ENCODE measurements at places on chromosomes 4 and X.

GRCh38 chrX:103236296-103236695 lies 18.7 kb downstream of the TCEAL8 start:
- DNase-seq = no peak

DNA sequence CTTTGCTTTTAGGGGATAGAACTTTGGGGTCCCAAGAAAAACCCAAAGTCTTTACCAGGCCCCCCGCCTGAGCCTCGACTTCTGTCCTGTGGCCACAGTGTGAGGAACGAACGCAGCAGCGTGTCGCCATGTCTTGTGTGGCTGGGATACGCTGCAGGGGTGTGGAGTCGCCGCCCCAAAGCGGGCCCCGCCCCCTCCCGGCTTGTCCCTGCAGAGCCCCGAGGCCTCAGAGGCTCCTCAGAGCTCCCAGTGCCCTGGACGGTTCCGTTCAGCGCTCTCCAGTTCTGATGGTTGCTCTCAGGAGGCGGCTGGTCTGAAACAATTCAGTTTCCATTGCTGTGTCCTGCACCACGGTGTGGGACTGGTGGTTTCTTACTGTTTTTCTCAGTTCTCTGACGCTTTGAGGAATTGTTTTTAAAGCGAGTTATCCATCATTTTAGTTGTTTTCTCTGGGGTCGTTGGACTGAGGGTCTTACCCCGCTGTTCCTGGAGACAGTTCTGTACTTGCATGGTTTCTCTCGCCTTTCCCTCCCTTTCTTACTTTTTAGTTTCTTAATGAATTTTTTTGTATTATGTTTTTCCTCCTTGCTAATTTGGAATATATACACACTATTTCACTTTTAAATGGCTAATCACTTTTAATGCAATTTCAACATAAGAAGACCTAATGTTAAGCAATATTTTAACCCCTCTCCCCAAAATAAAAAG lies 1.6 kb upstream of the IDUA start:
- DNase-seq = peak; percentile 72

- DNase-seq = peak; percentile 12
Measured at GRCh38 chr4:89222170-89222569, 85.4 kb downstream of the GPRIN3 start.

DNA sequence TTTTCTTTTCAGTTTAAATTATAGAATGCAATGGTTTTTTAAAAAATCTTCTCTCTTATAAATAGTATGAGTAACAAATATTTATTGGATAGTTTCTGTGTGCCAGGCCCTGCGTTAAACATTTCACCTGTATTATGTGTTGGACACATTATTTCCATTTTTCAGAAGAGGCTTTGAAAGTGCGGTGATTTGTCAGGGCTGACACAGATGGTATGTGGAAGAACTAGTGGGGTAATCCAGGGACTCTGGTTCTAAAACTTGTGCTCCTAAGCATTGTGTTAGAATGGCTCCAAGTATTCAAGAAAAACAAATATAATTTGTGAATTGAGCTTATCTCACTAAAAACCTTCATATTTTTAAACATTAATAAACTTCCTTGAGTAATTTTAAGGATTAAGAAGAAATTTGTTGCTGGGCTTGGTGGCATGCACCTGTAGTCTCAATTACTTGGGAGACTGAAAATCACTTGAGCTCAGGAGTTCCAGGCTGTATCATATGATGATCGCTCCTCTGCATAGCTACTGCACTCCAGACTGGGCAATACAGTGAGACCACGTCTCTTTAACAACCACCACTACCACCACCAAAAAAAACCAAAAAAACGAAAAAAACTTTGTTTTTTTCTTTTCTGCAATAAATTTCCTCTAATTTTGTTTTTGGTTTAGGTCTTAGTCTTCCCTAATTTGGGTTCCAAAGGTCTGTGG lies 40.0 kb downstream of the RAPGEF2 start:
- no peak for DNase-seq

- no peak for DNase-seq
Measured at GRCh38 chr4:56424697-56425514, 10.5 kb downstream of the PPAT start.

DNA sequence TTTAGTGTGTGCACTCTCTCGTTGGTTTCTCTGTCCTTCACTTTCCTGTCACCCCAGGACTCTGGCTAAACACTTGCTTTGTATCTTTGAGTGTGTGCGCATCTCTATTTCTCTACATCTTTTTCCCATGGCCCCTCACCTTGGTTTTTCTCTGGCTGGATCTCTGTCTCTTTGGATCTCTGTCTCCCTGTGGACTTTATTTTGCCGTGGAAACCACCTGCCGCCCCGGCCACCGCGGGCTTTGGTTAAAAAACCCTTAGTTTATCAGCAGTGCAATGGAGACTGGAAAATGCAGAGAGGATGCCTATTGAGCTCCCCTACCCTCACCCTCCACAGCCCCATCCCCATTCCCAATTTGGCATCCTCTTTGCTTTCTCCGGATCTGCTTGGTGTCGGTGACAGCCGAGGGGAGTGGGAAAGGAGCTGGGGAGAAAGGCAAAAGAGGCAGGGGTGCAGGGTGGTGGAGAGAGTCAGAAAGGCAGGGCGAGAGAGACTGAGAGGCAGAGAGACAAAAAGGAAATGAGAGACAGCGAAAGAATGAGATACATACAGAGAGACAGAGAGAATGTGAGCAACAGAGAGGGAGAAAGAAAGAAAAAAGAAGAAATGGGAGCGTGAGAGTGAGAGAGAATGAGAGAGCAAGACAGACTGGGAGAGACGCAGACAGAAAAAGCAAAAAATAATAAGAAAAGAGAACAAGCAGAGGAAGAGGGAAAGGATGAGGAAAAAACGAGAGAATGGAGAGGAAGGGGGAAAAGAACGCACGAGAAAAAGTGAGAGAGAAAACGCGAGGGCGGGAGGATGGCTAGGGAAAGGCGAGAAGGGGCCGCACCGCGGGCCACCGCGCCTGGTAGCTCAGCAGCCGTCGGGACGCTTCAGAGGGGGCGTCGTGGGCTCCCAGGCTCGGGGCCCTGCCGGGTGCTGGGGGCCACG lies 688 bp downstream of the GPR101 start:
- DNase-seq = no peak

DNA sequence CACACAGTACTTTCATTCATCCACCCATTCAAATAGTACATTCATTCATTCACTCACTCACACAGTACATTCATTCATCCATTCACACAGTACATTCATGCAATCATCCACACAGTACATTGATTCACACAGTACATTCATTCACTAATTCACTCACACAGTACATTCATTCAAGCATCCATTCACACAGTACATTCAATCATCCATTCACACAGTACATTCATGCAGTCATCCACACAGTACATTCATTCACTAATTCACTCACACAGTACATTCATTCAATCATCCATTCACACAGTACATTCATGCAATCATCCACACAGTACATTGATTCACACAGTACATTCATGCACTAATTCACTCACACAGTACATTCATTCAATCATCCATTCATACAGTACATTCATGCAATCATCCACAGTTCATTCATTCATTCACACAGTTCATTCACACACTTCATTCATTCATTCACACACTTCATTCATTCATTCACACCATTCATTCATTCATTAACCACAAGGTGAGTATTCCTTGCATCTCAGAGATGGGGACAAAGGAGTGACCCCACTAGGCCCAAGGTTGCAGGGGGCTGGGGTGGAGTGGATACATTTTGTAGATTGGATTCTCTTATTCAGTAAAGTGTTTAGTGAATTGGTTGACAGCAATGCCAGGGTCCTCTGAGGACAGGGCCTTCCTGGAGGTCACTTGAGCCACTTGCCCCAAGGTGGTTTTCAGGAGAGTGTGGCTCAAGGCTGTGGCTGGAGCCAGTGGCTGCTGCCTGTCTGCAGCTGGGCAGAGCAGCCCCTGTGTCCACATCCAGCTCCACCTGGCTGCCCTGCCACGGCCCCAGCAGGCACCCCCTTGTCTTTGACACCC lies 4.3 kb upstream of the SPON2 start:
- no peak for DNase-seq

DNA sequence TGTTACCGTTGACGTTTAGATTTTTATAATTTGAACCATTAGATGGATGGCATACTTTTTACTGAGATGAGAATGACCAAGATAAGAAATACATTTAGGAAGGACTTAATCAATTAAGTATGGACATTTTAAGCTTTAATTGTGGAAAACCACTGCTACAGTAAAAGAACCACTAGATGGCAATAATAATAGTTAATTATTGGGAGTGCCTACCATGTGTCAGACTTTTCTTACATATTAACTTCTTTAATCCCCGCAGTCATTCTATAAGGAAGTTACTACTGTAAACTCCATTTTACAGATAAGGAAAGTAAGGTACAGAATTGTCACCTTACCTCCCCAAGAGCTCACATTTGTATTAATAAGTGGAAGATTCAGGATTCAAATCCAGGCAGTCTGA lies 48.5 kb upstream of the MYOZ2 start:
- no peak for DNase-seq

DNA sequence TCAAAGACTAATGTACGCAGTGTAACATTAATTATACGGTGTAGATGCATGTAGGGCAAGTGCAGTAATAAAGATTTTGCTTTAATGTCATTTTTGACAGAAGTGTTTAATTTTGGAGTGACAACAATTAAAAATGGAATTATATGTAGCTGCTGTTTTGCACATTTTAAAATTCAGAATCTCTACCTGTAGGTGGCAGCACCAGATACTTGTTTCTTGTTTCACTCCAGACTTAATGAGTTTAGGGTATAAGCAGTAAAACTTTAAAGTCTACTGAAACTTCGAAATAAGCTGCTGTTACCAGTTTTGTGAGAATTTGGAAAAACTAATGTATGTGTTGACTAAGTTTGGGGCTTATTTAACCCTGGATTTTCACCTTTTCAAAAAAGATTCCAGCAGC lies 144.9 kb downstream of the POLA1 start:
- DNase-seq = no peak

- no peak for DNase-seq
Measured at GRCh38 chrX:122566401-122566800, 617.7 kb upstream of the GRIA3 start.

GRCh38 chr4:177532358-177532757 lies 90.1 kb upstream of the AGA start:
- DNase-seq = no peak

DNA sequence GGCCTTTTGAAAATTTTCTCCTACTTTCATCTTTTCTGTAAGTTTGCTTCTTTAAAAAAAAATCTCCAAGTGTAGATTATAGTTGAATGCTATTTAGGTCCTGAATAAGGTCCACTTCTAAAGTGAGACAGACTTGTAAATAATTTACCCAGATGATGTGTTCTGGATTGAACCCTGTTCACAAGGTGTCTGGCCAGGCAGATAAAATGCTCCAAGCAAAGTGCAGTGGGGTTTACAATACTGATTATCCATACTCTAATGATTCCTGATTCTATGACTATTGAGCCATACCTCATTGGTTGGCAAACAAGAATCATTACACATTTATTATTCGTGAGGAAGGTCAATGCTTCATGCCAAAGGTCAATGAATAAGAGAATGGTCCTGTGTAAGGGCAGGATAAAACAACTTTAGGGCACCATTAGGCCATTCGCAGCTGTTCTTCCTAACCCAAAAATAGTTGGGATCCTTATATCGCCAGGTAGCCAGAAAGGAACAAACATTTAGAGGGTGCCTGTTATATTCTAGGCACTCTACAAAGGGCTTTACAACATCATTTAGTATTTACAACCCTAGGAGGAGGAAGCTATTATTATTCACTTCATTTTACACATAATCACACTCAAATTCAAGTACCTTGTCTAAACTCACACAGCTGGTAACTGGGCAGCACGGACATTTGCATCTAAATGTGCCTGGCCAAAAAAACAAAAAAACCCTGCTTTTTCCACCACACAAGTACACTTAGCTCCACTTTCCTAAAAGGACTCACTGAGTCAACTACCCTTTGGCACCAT lies 18.6 kb upstream of the SAT1 start:
- DNase-seq = no peak

DNA sequence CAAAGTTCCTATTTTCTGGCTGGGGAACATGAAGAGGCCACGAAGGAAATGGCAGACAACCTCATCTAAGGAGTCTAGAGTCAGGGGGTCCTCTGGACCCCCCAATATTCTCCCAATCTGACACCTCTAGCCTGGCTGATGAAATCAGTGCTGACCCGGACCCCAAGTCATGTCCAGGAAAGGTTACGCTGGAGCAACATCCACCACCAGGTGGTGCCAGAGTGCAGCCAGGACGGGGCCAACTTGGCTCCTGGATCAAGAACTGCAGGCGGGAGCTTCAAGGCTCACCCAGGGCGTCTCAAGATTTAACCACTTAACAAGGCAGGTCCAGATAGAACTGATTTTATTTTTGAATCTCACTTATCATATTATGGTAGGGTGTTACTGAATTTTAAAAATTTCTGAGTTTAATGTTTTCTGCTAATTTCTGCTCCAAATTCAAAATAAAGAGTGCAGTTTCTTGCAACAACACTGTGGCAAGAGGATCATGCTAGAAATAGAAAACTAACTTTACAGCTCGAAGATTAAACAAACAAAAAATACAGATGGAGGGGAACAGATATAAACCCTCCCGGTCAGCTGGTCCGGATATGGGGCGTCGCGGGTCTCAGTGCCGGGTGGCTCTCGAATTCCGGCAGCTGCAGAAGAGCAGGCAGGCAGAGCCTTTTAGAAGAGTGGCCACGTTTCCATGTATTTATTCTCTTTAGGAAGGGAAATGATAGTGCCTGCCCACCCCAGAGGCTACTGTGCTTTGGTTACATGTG lies 135.5 kb downstream of the AFAP1 start:
- peak; percentile 45 for DNase-seq

- no peak for DNase-seq
Measured at GRCh38 chrX:122445466-122445865, 738.6 kb upstream of the GRIA3 start.

DNA sequence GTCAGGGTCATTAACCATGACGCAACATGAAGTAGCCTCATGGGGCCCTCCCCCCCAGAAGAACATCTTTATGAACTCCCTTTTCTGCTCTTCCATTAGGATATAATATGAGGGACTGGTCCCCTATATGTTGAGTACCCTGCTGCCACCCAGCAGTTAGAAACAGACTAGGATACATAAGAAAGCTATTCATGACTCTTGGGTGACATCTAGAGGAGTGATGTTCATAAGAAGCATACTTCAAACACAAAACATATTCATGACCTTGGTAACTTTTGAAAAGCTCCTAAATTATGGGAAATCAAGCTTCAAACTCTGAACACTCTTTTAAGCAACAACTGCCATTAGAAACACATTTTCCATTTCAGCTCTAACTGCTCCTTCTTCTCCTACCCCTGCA lies 155.2 kb upstream of the SPIN4 start:
- no peak for DNase-seq

GRCh38 chr4:155544547-155544946 lies 122.1 kb upstream of the GUCY1A1 start:
- DNase-seq = no peak

DNA sequence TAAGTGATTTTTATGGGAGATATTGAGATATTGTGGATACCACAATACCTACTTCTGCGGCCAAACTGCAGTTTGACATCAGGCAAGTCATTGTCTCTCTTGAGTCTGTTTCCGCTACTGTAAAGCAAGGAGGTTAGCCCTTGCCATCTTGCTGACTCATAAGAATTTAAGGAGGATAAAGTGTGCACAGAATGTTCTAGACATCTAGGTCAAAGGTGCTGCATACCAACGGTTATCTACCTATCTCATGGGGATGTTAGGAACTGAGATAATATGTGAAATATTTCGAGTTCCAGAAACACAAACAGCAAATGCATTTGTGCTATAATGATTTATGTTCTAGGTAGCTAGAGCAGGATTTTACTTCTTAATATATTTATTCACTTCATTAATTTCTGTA lies 211.5 kb upstream of the NR3C2 start:
- no peak for DNase-seq

- no peak for DNase-seq
Measured at GRCh38 chrX:21883258-21883657, 27.5 kb downstream of the YY2 start.

GRCh38 chr4:155903453-155903852 lies at the start of gene TDO2:
TSS of gene TDO2 (plus strand) at chr4:155903696. CDS start at chr4:155903759, 63 bp downstream.
- DNase-seq = no peak

Data from GM06990 (cell line).